ENCODE measurements at places on chromosomes 11 and 22.

DNA sequence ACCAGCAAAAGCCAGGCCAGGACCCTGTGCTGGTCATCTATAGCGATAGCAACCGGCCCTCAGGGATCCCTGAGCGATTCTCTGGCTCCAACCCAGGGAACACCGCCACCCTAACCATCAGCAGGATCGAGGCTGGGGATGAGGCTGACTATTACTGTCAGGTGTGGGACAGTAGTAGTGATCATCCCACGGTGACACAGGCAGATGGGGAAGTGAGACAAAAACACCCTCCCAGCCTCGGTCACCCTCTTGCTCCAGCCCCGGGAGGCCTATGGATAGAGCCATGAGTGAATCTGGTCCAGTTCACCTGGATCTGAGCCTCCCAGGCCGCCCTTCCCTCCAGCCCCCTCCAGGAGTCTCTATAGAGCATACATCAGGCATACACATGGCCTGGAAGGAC, 115.2 kb upstream of the IGLL5 start:
- DNase-seq, result no peak

DNA sequence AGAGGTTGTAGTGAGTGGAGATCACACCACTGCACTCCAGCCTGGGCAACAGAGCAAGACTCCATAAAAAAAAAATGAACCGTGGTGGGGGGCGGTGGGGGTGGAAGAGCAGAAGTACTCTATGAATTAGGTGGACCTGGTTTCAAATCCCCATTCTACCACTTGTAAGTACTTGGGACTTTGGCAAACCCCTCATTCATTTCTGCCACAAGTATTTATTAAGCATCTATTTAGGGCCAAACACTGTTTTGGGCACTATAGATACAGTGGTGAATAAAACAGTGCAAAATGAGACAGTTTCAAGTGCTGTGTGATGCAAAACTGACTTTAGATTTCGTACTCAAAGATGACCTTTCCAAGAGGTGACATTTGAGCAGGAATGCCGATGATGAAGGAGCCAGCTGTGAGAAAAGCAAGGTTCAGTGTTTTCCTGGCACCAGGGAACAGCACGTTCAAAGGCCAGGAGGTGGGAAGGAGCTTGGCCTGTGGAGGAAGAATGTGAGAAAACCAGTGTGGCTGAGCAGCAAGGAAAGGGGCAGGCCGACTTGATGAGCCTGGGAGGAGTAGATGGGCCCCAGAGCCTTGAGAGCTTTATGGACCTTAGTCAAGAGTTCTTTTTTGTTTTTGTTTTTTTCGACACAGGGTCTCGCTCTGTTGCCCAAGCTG, 1.4 kb upstream of the TMEM134 start:
- DNase-seq, result peak; percentile 22

DNA sequence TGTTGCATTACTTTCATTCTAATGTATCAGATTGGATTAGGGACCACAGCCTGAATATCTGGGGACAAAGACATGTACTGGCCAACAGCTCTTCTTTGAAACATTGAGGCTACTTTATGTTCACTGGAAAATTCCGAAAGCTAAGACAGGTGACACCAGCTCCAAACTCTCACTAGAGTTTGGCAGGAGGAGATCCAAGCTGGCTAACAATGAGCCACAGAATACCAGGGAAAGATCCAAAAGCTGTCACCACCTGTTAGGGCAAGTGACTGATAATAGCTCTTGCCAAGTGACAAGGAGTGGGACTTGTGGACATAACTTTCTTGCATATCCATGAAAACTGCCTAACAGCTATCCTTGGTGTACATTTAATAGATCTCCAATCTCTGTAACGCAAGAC, 333.3 kb downstream of the TTC28 start:
- no peak for DNase-seq

DNA sequence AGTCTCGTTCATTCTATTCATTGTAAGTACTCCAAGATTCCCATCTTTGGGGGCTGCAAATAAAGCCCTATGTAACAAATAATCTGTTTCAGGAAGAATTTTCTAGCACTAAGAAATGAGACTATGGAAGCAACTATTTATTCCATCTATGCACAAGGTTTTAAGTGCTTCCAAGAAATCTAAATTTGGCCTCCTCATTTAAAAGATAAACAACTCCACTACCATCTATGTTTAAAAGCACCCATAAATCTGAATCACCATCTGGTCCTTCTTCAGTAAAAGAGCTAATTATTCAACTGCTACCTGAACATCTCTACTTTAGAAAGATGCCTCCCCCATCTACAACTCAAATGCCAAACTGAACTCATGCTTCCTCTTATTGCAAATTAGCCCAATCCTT, 547.3 kb upstream of the LRRC4C start:
- no peak for DNase-seq

GRCh38 chr11:105149477-105149876, 9.9 kb upstream of the CARD18 start:
- DNase-seq, result no peak

DNA sequence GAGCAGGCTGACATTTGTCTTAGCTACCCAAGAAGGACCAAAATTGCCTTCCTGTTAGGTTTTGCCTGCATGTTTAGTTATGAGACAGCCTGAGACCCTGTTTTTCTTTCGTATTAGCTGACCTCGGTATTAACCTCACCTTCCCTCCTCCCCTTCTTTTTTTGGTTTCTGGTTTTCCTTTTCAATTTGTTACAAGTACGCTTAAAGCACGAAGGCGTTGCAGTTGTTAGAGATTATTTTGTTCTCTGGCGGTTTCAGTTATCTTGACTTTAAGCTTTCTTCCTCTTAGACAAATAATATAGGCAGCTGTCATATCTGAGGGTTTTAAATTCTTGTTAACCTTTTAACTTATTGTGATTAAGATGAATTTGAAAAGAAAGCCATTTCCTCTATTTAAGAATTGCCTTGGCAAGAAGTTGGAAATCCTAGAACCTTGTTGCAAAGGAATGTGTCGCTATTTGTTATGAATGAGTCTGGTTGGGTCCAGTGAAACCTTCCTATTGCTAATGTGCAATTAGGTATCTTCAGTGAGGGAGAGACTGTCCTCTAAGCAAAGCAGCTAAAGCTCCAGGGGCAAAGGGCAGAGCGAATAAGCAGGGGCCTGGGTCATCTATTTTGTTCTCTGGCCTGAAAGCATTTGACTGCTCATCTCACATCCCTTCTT, 45.7 kb downstream of the PACS1 start:
- DNase-seq, result no peak

DNA sequence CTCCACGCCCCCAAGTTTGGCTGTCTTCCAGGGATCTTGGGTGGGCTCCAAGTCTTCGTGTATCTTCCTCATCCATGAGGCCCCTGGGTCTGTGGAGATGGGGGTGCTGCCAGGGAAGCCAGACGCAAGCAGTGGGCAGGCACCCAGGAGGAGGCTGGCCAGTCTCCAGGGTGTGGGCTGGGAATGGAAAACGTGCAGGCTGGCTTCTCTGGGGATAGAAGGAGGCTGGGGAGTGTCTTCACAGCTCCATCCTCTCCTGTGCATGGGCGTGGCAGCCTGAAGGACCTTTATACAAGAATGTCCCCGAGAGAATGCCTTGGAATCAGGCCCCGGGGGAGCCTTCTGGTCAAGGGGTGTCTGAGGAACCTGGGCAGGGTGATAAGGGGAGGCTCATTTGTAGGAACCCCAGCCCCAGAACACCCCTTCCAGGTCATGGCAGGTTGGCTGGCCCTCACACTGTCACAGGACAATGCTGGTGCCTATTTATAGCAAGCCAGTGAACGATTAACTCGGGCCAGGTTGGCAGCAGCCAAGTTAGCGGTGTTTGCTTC, 14.0 kb downstream of the SGSM1 start:
- DNase-seq, result no peak

DNA sequence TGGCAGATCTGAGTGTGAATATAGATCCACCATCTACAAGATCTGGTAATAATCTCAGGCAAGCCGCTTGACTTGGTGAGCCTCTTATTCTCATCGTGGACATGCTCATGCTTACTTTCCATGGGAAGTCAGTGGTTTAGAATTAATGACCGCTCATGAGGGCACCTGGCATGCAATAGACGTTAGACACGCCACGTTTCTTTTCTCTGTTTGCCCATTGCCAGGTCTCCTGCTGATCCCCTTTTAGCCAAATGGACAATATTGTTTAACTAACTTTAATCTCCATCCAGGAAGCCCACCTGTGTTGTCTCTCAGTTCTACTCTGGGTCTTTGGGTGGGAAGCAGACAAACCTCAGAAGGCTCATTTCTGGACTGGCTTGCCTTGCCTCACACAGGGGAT, 439.1 kb downstream of the ETS1 start:
- DNase-seq, result no peak

GRCh38 chr11:95359756-95360155, 128.8 kb upstream of the SESN3 start:
- no peak for DNase-seq

- no peak for DNase-seq
Observed at GRCh38 chr11:96214777-96215109, 128.3 kb downstream of the MAML2 start.

GRCh38 chr11:38425578-38425977, 1827.5 kb upstream of the RAG2 start:
- DNase-seq, result no peak

Data from ELF-1 (cell line).